ENCODE measurements at places on chromosomes 5 and 9.

DNA sequence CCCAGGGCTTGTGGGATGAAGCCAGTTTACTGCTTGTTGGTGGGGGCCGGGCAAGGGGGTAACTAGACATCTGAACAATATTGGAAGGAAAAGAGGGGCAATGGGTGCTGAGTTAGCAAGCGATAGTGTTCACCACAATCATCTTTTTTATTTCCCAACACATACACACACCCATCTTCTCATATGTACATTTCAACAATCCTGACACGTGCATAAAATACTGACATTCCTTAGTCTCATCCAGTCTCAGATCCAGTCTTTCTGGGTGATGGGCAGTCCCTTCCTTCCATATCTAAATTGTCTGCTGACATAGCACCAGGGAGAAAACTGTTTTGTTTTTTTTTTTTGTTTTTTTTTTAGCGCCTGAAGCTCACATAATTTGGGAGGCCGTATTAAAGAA, 333.6 kb upstream of the TRPC7 start:
- no peak for DNase-seq

- DNase-seq = no peak
These were observed 24.3 kb downstream of the LHX3 start for GRCh38 chr9:136180586-136180985.

- DNase-seq = peak; percentile 12
These were observed 111.5 kb downstream of the KDM4C start for GRCh38 chr9:6869081-6869948.

GRCh38 chr9:125812403-125812802, 65.2 kb downstream of the PBX3 start:
- no peak for DNase-seq

DNA sequence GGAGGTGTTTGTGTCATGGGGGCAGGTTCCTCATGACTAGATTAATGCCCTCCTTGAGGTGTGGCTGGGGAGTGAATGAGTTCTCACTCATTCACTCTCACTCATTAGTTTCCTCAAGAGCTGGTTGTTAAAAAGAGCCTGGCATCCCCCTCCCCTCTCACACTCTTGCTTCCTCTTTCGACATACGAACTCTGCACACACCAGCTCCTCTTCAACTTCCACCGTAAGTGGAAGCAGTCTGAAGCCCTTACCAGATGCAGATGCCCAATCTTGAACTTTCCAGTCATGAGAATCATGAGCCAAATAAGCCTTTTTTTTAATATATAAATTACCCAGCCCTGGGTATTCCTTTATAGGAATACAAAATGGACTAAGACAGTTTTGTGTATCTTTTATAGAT, 82.5 kb downstream of the SPRY4 start:
- DNase-seq = no peak

DNA sequence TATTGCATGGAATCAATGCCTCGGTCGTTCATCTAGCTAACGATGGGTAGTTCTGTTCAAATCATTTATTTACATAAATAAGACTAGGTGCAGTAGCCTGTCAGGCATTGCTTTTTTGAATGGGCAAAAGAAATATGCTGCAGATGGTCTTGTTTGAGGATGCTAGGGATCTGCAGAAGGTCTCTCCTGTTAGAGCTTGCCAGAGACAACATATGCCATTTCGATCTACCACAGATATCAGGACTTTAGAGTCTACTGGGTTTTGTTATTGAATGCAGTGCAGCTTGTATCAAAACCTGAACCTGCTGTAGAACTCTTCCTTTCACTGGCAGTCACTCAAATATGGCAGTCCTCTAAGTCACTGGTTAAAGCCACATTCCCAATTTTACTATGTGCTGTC, 381.1 kb upstream of the CDH10 start:
- DNase-seq = no peak

DNA sequence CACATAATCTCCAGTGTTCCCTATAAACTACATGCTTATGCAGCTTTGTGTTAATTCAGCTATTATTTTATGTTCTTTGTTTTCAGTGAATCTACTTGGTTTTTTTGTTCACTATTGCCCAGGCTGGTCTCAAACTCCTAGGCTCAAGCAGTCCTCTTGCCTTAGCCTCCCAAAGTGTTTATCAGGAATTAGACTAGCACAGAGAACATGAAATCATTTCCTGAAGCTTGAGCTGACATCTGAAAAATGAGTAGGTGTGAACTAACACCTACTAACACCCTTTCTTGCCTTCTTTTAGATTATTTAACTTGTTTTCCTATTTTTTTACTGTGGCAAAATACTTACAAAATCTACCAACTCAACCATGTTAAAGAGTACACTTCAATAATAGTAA, 25.0 kb downstream of the CENPP start:
- DNase-seq = no peak

- no peak for DNase-seq
These were observed 19.2 kb upstream of the EXOC3 start for GRCh38 chr5:423626-424261.

DNA sequence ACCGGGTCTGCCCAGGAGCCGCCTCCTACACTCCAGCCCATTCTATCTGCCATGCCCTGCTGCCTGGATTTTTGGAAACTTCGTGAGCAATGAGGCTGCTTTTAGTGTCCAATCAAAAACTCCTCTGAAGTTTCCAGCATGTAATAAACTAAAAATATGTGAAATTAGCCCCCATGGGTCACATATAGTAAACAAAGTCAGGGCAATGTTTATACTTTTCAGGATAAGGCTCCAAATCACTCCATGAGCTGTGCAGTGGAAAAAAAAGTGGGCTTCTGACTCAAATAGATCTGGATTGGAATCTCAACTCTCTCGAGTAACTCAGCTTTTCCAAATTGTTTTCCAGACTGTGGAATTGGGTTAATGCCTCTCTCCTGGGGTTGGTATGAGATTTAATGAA, 68.2 kb downstream of the PIK3R1 start:
- no peak for DNase-seq

- no peak for DNase-seq
These were observed 444.8 kb downstream of the ARHGEF28 start for GRCh38 chr5:74070766-74071165.

DNA sequence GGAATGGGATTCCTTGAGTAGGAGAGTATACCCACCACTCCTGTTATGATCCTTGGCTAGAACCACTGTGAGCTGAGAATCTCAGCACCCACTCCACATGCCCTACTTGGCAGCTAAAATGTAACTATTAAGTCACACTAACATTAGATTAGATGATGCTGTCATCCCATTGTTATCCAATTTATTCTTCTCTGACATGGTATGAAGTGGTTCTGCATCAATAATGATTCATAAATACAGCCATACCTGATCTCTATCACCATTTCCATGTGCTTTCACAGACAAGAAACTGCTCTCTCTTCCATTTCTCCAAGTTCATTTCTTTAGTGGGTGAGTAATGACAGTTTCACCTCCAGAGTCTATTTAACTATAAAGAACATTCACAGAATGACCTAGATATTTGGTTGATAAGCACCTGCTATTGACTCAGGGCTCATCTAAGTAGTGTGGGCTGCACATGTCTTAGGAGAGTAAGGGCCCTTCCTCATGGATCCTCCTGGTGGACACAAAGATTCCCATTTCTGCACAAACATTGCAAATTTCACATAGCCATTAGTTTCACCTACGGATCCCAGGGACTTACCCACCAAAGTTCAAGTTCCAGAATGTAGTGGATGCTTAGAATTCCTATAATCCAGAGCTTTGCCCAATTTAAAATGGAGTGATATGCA, 187.9 kb downstream of the EBF1 start:
- DNase-seq = no peak

- DNase-seq = no peak
These were observed 30.5 kb downstream of the CMYA5 start for GRCh38 chr5:79720096-79720495.

DNA sequence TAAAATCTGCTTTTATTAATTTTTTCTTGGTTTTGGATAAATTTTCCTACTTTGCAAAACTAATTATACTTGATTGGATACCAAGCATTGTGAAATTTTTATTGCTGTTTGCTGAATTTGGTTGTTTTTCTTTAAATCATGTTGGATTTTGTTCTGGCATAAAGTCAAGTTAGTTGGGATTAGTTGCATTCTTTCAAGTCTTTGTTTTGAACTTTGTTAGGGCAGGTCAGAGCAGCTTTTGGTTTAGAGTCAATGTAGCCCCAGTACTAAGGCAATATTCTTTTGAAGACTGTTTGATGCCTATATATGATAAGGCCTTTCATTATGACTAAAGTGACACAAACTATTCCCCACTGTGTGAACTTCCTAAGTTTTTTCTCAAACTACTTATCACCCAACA, 531.1 kb downstream of the RASEF start:
- no peak for DNase-seq

DNA sequence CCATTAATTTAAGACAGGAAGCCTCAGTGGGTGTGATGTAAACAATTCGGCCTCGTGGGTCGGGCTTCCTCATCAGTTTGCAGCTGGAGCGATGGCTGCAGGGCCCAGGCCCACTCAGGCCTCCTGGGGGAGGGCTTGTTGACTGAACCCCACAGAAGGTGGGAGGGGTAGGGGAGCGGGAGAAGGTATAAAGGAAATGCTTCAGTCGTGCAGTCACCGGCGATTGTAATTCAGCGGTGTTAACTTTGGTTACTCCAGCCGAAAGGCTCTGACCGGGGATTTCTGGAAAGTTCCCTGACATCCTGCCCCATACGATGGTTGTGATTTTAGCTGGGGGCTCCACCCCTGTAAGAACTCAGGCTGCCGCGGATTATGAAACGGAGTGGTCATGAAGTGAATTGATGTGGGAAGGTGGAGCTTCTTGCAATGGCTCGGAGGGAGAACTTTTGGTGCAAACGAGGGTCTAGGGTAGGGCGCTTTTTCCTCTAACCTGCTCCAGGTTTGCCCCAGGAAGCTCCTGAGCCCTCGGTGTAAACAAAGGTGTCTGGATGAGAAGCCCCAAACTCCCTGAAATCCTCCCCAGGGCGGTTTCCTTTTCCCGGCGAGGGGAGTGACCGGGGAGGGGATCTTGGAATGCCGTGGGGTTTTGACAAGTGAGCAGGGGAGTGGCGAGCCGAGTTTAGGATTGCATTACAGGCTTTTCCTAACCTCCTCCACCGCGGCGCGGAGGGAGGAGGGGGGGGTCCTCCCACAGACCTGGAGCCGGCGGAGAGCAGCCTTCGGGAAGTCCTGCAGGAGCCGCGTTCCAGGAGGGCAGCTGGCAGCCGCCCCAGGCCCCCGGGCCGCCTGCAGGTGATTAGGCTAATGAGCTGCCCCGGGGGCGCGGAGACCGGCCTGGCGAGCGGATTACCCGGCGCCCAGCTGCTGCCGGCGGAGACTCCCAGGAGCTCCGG, 215.5 kb downstream of the PDZD2 start:
- DNase-seq = peak; percentile 97

DNA sequence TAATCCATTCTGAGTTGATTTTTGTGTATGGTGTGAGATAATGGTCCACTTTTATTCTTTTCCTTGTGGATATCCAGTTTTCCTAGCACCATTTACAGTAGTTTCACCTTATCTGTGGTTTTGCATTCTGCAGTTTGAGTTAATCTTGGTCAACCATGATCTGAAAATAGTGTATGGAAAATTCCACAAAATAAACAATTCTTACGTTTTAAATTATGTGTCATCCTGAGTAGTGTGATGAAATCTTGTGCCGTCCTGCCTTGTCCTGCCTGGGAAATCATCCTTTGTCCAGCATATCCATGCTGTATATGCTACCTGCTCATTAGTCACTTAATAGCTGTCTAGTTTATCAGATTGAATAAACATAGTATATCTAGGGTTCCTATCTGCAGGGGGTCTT, 42.1 kb downstream of the CDC42SE2 start:
- no peak for DNase-seq

DNA sequence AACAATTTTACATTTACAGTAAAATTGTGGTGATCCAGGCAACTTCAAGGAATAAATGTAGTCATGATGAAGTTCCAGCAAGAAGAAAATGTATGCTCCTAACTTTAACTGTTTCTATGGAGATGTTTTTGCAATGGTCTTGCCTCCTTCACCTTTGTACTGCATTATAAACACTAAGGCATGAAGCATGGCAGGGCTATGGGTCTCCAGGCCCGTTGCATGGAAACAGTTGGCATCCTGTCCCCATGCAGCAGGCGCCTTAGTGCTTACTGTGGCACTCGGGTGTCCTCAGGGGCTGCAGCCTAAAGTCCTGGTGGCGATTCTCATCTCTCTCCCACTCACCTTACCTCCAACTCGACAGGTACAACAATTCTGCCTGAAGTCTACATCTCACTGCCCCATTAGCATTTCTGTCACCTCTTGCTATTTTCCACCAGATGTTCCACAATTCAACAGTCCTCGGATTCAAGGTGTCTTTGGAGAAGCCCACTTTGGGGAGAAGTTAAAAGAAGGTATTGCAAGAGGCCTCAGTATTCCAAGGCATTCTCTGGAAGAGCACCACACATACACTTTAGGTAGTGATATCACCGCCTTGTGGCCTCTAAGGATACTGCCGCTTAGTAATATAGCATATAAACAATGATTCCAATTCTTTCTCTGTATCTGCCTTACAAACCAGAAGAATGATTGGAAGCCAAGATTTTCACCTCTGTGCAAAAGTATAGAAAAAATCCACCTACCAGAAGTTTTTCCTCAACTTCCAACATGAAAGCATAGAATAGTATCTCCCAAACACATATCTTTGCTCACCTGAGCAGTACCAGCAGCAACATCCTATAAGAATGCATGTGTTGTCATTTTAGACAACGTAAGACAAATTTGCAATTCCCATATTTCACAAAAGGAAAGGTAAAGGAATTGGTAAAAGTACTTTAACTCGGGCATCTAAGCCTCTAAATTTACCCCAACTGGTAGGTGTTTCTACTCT, 5.1 kb downstream of the LIFR start:
- no peak for DNase-seq

DNA sequence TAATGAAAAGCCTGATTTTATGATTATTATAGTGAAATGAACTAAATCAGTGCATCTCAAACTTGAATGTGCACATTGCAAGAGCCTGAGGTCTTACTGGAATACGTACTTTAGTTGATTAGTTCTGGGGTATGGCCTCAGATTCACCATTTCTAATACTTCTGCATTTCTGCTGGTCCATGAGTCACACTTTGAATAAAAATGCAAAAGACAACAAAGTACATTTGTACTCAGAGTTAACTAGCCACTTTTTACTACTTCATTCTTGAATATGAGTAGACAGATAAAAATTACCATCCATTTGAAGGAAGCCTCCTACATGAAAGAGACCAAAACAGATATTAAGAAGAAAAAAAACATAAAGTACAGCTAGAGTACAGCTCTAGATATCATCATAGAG, 27.1 kb upstream of the PRR16 start:
- no peak for DNase-seq

- no peak for DNase-seq
These were observed 3.3 kb downstream of the SHISAL2B start for GRCh38 chr5:64693636-64694035.

GRCh38 chr9:91766315-91767069, 183.5 kb downstream of the ROR2 start:
- no peak for DNase-seq

DNA sequence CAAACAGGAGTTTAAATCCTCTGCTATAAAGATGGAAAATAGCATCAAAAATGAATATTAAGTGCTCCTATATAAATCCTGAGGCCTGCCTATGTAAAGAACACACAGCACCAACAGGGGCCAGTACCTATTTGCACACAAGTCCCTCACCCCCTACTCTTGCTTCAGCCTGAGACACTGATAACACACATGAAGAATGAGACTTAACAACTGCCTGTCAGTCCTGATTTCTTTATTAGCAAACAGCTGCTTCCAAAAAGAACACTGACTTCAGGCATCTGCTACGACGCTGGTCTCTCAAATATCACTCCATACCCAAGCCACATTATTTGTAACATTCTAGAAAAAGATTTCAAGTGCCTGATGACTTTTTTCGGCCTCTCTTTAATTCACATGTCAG, 55.5 kb downstream of the MYO10 start:
- no peak for DNase-seq
